Activated CD4-positive, alpha-beta T cell treated with anti-CD3 and anti-CD28 coated beads, Interleukin-2, amount 50 U/mL, for 4 hours (primary cell): ENCODE measurements at places on chromosomes 11 and 22.

- no peak for DNase-seq
Observed at GRCh38 chr22:23673826-23674690, 16.8 kb upstream of the RGL4 start.

DNA sequence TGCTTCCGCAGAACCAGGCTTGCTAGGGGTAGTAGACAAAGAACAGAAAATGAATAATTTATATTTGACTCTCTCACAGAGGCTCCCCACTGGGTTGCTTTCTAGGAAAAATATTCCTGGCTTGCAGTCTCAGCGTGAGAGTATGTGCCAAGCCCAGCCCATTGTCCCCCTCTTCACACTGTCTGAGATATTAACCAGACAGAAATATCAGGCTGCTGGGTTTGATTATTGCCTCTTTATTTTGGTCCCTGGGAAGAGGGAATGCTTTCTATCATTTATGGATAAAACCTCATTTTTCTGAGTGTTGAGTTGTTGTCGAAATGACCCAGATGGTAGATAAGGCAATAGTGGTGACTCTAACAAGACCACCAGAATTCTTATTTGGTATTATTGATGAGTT, 367.9 kb downstream of the METTL15 start:
- DNase-seq: no peak

GRCh38 chr22:47333625-47334024, 571.2 kb downstream of the TBC1D22A start:
- no peak for DNase-seq

GRCh38 chr11:18633256-18634139, 644 bp downstream of the SPTY2D1 start:
- DNase-seq: no peak

- no peak for DNase-seq
Observed at GRCh38 chr11:24623121-24623520, 126.3 kb downstream of the LUZP2 start.

DNA sequence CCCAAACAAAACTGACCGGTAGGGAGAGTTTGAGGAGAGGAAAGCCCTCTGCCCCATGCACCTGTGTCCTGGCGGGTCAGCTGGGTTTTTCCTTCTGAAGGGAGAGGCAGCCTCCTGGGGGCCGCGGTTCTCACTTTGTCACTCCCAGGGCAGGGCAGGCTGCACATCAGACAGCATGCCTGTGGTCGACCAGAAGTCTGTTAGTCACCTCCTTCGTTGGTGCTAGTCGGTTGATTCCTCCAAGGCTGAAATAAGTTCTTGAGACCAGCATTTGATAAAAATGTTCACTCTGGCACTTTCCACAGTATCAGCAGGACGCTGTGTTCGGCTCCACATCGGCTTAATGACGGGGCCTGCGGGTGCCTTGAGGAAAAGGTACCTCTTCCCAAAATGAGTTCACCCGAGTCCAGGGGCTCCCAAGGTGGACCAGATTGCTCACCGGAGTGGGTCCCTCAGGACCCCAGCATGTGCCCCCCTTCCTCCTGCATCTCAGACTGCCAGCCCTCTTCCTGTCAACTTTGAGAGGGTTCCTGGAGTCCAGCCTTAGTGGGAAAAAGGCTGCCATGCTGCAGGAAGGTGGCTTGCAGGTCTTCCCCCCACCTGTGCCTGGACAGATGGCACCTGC, 373.7 kb upstream of the B3GAT1 start:
- no peak for DNase-seq

- DNase-seq: no peak
Observed at GRCh38 chr11:93735627-93736026, 5.7 kb downstream of the TAF1D start.
